ENCODE measurements at places on chromosomes 1 and 21. TPM values are rescaled to one million over a fixed set of nuclear protein-coding genes. Genes with fewer than 3 reads are reported as not detected.

The TPTE gene
- polyA plus RNA-seq = not detected

The RCSD1 gene
- polyA plus RNA-seq = 19.9 TPM

The SLC2A1 gene
- polyA plus RNA-seq = 56.1 TPM

The MARK1 gene
- 7.8 TPM for polyA plus RNA-seq

The SYT2 gene
- polyA plus RNA-seq = 0.01 TPM

The SNRNP40 gene
- polyA plus RNA-seq = 28.7 TPM

The KCNE2 gene
- 0.13 TPM for polyA plus RNA-seq

GRCh38 chr1:8027748-8028570 is 1.9 kb upstream of the ERRFI1 start:
- no peak for DNase-seq

- no peak for DNase-seq
These were observed 475.4 kb downstream of the PTPRU start for GRCh38 chr1:29711582-29712283.

DNA sequence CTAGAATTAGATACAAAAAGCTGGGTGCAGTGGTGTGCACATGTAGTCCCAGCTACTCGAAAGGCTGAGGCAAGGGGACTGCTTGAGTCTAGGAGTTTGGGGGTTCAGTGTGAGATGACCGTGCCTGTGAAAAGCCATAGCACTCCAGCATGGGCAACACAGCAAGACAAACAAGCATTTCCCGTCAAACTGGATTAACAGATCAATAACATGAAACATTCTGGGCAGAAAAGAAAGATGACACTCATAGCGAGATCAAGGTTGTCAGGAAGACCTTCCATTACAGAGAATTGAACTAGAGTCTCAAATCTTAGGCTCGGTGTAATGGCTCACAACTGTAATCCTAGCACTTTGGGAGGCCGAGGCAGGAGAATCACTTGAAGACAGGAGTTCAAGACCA is 14.0 kb downstream of the TFB2M start:
- DNase-seq = no peak

DNA sequence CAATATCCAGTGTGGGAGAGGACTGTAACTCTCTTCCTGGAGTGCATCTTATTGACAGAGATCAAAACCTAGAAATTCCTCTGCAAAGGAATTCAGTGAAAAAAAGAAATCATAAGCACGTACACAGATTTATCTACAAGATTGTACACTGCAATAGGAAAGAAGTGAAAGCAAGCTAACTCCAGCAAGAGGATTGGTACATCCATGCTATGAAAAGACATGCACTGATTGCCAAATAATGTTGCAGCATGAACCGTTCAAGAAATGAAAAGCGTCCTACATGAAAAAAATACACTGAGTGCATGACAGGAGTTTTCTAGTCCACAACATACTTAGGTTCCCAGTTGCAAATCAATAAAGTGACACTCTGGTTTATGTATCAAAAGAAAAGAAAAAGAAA is 1.9 kb upstream of the MGST3 start:
- no peak for DNase-seq

DNA sequence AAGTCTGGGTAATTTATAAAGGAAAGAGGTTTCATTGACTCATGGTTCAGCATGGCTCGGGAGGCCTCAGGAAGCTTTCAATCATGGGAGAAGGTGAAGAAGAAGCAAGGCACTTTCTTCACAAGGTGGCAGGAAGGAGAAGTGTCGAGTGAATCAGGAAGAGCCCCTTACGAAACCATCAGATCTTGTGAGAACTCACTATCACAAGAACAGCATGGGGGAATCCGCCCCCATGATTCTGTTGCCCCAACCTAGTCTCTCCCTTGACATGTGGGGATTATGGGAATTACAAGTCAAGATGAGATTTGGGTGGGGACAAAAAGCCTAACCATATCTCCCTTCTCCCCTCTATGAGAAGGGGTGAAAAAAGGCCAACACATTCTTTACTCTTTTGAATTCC is 11.2 kb upstream of the IVNS1ABP start:
- DNase-seq = no peak

- no peak for DNase-seq
These were observed 291.1 kb downstream of the USP25 start for GRCh38 chr21:16020878-16021277.

DNA sequence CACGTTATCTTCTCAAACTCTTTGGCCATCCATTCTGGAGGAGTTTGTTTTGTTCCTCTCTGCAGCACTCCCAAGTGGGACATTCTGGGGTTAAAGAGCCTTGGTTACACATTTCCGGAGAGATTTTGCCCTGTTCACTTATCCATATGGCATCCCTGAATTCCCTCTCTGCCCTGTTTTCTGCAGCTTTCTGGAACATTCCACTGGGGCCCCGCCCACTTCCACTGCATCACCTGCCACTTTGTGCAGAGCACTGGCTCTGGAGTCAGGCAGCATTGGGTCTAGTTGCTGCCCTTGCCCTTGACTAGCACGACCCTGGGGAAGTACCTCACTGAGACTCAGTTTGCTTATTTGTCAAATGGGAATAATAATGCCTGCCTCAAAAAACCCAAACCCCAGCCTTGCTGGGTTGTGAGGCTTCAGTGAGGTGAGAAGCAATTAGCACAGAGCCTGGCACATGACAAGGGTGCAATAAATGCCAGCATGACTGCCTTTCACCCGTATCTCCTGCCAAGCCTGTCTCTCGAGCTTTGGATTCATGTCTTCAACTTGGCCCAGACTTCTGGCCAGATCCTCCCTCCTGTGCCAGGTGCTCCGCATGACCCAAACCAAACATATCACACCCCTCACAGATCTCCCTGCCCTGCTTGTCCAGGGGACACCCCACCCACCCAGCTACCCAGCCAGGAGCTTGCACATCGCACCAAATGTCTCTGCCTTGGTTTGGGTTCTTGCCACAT is 38.3 kb downstream of the IL6R start:
- DNase-seq = no peak

GRCh38 chr1:207314816-207315215 is 6.7 kb upstream of the CD55 start:
- no peak for DNase-seq

- DNase-seq = no peak
These were observed 635.1 kb downstream of the PTPRC start for GRCh38 chr1:199273837-199274379.

- no peak for DNase-seq
These were observed 333.9 kb upstream of the ADAMTS5 start for GRCh38 chr21:27300770-27301169.

- no peak for DNase-seq
These were observed 10.5 kb downstream of the ATP5IF1 start for GRCh38 chr1:28246427-28246832.

GRCh38 chr1:222790520-222790919 is 24.3 kb upstream of the DISP1 start:
- no peak for DNase-seq

All from urinary bladder (tissue), 4 donors.